RWPE1 (cell line): ENCODE measurements at places on chromosomes 6 and 20.

- peak; percentile 43 for DNase-seq
Observed at GRCh38 chr20:43040427-43040826, 149.3 kb downstream of the PTPRT start.

DNA sequence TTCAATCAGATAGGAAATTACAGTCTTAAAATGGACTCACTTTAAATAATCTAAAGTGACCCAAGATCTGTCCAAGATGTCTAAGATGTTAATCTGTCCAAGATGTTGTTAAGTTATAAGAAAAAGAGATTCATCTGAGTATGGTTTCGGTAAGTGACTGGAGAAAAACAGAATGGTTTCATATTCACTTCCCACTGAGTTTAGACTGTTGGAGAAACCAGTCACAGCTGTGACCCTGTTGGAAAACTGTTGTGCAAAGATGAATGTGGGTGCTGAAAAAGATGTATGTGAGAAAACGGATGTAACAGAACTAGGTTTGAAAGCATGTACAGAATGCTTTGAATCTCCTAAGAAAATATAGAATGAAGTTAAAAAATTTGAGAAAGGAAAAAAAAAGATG, 325.9 kb downstream of the COL12A1 start:
- DNase-seq = no peak

- no peak for DNase-seq
Observed at GRCh38 chr20:25284131-25284601, 36.3 kb downstream of the PYGB start.

DNA sequence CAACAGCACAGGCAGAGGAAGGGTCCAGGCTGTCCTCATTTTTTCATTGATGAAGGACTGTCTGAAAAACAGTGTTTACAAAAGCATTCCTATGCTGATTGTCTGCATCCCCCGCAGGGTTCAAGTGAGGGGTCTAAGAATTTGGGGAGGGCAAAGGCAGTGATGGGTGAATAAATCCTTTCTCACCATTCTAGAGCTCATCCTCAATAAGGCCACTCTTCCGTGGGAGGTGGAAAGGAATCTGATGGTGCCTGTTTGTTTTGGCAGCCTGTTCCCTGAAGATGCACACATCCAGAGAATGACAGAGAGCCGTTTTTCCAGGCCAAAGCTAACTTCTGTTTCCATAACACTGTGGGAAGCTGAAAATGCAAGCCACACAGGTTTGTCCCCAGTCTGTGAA, 164.5 kb downstream of the MOXD1 start:
- DNase-seq = no peak

GRCh38 chr6:134678436-134678889, 271.4 kb downstream of the ALDH8A1 start:
- DNase-seq = no peak

DNA sequence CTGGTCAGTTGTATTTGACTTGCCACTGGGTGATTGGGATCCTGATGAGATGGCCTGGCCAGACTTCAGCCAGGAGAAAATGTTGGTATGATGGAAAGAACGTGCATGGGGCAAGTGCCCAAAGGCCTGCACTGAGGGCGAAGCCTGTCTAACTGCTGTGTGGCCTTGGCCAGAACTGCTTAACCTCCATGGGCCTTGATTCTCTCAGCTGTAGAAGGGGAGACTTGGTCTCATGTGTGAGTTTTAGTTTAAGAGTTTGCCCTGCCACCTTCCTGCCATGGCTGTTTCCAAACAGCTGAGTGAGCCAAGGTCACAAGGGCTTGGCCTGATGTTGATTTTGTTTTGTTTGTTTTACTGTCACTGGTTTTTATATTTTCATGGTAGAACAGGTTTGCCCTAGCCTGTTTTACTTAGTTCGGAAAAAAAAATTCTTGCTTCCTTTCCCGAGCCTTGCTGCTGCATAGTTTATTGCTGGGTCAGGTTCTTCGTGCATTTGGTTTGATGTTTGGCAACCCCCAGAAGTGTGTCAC, 35.3 kb downstream of the DSTN start:
- no peak for DNase-seq

GRCh38 chr20:11980263-11980662, 62.6 kb downstream of the BTBD3 start:
- DNase-seq = no peak

GRCh38 chr6:169867751-169868191, 116.3 kb downstream of the ERMARD start:
- no peak for DNase-seq

DNA sequence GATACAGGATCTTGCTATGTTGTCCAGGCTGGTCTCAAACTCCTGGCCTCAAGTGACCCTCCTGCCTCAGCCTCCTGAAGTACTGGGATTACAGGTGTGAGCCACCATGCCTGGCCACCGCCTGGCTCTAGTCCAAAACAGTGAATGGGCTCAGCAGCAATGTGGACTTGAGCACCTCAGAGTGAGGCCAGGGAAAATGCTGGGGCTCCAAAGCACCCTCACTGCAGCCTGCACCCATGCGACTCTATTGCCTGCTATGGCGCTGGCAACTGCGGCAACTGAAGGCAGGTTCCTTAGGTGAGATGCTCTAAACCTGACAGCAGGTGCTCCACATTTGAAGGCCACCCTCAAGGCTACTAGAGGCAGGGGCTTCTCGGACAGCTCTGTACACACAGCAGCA, 26.5 kb downstream of the MAP1LC3A start:
- no peak for DNase-seq

DNA sequence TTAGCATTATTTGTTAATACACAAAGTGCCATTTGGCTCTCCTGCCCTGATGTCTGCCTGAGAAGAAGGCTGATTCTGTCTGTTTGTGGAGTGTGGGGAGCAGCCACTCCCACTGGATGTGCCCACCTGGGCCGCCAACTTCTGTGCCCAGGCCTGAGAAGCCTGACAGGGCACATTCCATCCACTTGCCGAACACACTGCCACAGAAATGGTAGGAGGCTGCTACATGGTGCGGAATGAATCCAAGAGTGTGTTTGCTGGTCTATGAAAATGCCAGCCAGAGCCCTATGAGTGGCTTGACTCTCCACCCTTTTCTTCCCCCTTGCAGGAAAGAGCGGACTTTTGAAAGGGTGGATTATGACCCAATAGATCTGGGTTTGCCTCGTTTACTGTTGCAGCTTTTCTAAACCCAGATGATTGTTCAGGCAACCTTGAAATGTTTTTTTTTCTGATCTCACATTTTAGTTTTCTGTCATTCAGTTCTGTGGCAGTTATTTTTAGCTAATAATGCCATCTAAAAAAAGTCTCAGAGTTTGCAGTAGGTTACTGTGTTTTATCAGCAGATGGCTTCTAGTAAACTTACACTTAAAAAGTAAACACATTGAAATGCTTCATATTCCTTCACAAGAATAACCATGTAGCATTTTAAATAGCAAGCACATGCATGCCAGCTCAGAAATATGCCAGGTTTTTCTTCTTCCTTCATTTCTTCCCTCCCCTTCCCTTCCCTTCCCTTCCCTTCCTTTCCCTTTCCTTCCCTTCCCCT, 196.5 kb downstream of the SLC35F1 start:
- DNase-seq = no peak

DNA sequence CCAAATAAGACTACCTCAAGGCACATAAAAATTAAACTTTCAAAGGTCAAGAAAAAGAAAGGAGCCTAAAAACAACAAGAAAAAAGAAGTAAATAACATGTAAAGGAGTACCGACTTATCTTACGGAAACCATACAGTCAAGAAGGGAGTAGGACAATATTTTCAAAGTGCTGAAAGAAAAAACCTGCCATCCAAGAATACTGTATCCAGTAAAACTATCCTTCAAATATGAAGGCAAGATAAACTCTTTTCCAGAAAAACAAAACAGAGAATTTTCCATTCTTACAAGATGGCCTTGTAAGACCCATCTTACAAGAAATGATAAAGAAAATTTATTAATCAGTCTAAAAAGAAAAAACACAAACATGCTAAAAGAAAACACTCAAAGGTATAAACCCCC, 302.2 kb downstream of the LMBRD1 start:
- DNase-seq = no peak

DNA sequence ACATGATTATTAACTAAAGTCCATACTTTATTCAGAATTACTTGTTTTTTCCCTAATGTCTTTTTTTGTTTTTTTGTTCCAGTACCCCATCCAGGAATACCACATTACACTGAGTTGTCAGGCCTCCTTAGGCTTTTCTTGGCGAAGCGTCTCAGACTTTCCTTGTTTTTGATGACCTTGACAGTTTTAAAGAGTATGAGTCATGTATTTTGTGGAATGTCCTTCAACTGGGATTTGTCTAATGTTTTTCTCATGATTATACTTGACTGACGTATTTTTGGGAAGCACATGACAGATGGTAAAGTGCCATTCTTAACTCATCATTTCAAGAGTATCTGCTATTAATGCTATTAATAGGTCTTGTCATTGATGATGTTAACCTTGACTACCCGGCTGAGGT, 23.6 kb downstream of the ENPP1 start:
- DNase-seq = no peak

GRCh38 chr6:168100803-168101589, 22.0 kb upstream of the FRMD1 start:
- no peak for DNase-seq

- no peak for DNase-seq
Observed at GRCh38 chr6:16302721-16303552, 64.5 kb downstream of the GMPR start.

- no peak for DNase-seq
Observed at GRCh38 chr6:118890997-118891790, 2.8 kb upstream of the ASF1A start.

- no peak for DNase-seq
Observed at GRCh38 chr20:61569825-61570224, 317.8 kb downstream of the CDH4 start.

DNA sequence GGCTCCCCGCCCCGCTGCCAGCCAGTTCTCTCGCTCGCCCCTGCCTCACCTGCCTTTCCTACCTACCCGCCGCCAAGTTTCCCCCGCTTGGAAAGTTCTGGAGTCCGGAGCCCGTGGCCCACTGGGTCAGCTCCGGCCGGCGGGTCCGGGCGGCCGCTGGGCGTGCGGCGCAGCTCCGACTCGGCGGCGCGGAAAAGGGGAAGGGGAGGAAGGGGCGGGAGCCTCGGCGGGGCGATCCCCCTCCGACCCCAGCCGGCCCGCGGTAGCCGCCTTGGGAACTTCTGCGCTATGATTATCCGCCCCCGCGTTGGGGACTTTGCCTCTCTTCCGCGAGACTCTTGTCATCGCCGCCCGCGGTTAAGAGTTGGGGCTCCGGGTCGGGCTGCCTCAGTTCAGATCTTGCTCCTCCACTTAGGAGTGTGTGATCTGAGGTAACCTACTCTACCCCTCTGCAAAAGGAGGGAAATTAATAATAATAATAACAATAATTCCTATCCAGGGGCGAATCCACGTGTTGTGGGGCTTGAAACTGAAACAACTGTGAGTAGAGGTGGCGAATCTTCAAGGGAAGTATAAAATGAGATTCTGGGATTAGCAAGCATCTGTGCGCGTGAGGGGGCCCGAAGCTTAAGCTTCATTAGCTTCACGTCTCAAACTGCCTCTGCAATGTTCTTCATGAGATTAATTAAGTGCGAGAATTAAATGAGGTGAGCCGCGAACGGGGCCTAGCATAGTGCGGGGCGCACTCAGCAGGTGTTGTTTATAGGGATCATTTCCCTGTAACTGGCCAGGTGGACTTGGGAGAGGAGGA, 30.8 kb downstream of the SF3B5 start:
- no peak for DNase-seq

DNA sequence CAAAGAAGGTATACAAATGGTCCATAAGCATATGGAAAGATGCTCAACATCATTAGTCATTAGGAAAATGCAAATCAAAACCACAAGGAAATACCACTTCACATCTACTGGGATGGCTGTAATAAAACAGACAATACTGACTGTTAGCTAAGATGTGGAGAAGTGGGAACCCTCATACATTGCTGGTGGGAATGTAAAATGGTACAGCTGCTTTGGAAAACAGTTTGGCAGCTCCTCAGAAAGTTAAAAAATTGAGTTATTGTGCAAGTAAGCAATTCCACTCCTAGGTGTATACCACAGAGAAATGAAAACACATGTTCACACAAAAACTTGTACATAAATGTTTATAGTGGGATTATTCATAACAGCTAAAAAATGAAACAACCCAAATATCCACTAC, 173.0 kb upstream of the JAG1 start:
- no peak for DNase-seq

- DNase-seq = peak; percentile 88
Observed at GRCh38 chr20:3115190-3116107, 30.9 kb upstream of the AVP start.

DNA sequence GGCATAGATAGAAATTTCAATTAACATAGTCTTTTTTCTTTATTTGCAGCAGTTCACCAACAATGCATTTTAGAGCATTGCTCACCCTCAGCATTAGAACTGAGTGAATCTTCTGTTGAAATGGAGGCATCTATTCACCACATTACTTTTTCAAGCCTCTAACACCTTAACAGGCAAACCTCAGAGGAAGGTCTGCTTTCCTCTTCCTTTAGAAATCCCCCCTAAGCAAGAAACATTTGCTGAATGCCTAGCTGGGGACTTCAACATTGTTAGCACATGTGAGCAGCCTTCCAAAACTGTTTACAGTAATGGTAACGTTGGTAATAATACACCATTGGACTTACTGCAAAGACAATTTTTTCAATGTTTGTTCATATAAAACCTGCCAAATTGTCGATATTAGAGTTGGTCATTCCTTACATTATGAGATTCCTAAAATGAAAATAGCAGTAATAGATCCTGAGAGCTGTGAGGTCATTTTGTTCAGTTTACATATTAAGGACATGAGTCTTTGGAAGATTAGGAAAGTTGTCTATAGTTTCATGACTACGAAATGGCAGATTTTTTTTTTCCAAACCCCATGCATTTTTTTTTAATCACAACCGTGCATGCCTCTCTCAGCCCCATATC, 20.6 kb upstream of the AKIRIN2 start:
- no peak for DNase-seq

- DNase-seq = no peak
Observed at GRCh38 chr6:147053311-147053921, 150.8 kb upstream of the STXBP5 start.

DNA sequence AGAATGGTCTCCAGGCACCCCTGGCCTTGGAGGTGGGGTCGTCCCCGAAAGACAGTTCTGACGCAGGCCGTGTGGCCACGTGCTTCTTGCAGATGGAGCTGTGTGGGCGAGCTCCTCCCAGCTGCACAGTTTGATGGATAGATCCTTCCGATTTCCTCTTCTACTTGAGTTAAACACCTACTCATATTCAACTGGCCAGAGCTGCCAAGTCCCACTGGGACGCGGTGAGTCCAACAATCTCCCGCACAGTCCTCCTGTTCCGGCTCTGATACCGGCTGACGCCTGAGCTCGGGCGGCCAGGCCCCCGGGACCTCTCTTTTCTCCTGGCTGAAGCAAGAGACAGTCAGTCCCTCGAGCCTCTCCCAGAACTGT, 57.9 kb upstream of the DACT2 start:
- no peak for DNase-seq
